ENCODE measurements at places on chromosomes 1 and 21.

DNA sequence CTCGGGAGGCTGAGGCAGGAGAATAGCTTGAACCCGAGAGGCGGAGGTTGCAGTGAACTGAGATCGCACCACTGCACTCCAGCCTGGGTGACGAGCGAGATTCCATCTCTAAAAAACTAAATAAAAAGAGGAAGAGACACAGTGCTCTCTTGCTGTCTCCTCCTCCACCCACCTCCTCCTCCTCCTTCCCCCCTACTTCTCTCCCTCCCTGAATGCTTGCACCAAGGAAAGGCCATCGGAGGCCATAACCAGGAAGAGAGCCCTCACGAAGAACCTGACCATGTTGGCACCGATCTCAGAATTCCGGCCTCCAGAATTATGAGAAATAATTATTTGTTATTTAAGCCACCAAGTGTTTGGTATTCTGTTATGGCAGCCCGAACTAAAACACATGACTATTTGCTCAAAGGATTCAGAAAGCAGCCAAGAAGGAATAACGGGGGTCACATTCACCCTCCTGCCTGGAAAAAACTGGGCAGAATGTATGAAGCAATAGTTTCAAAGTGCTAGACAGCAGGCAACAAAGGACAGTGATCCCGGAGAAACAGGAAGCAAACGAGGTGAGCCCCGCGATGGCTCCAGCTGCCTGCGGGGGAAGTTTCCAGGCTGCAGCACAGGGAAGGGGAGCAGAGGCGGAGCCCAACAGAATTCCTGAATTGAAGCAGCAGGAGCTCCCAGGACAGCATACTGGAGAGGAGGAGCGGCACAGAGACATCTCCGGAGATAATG lies 35.8 kb downstream of the LDLRAD1 start:
- no peak for DNase-seq

GRCh38 chr1:159079525-159079924 lies 3.0 kb upstream of the AIM2 start:
- DNase-seq: peak; percentile 22

GRCh38 chr1:221274373-221274772 lies 395.1 kb downstream of the HLX start:
- no peak for DNase-seq

GRCh38 chr1:205971082-205971481 lies 27.8 kb upstream of the SLC26A9 start:
- peak; percentile 0 for DNase-seq

- no peak for DNase-seq
Observed at GRCh38 chr1:40907899-40908298, 45.7 kb upstream of the CITED4 start.

DNA sequence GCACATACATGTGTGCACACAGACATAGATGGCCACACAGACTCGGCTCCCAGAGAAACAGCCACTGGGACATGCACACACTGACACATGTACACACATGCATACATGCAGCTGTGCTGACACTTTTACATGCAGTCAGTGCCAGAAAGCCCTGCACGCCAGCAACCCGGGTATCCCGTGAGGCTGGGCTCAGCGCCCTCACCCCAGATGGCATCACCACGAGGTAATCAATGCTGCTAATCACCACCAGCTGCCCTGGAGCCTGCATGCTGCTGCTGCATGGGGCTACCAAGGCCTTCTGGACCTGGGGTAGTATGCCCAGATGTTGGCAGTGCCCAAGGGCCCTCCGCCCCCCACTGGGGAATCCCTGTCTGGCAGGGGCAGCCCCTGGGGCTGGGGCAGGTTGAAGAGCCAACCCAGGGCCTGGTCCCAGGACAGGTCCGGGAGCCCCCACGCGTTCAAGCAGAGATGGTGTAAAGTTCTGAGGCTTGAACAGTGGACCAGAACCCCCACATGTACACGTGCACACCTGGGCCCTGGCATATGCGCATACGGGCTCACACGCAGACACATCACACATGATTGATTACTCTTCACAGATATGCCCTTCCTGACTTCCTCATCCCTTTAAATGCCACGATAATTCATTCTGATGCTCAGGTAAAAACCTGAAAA lies 2.7 kb upstream of the COL16A1 start:
- DNase-seq: no peak

DNA sequence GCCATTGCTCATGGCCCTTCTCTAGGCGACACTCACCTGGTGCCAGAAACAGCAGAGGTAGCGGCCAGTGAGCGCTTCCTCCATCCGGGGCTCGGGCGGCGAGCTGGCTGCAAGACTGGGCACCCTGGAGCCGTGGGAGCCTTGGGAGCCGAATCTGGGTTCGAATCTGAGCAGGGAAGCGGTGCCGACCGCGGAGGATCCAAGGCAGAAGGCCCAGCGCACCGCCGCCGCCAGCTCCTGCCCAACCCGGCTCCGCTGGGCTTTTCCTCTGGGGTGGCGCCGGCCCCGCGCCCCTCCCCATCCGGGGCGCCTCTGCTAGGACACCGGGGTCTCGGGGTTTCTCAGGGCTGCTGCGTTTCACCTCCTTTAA lies 1.7 kb upstream of the PRDM16 start:
- no peak for DNase-seq

GRCh38 chr1:218456444-218456843 lies 111.3 kb downstream of the TGFB2 start:
- DNase-seq: no peak

DNA sequence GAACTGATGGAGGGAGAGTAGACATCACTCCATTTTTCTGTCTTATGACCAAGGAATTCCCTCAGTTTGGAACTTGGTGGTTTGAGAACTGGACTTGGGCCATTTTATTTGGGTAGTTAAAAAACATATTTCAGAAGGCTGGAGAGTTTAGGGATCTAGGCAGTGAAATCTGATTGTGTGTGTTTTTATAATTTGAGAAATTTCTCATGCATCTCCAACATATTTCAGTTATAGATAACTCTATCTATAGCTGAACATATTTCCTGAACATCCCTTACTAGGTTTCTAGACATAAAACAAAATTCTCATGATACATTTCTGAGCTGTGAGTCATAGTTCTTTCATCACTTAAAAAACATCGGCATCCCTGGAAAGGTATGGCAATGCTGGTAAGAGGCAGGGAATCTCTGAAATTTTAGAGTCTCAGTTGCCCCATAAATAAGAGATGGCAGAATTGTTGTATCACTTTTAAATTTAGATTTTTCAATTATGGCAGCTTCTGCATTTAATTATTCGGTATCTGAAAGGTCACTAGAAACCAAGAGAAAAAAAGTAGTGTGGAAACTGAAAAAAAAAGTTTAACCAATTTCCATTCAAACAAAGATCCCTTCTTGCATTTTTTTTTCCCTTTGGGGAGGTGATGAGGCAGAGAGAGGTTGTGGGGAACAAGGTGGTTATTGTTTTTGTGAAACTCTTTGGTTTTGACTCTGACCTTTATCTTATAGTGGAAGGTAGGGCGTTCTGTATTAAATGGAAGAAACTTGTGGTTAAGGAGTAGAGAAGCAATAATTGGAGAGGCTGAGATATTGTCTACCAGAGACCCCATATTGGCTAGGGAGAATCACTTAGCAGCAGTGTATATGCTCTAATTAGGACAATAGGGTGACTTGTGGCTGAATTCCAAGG lies 102.9 kb downstream of the FASLG start:
- DNase-seq: no peak

- DNase-seq: no peak
Observed at GRCh38 chr1:39563669-39564068, 12.9 kb downstream of the PABPC4 start.

GRCh38 chr21:32190493-32191144 lies 88.2 kb downstream of the MIS18A start:
- DNase-seq: no peak

DNA sequence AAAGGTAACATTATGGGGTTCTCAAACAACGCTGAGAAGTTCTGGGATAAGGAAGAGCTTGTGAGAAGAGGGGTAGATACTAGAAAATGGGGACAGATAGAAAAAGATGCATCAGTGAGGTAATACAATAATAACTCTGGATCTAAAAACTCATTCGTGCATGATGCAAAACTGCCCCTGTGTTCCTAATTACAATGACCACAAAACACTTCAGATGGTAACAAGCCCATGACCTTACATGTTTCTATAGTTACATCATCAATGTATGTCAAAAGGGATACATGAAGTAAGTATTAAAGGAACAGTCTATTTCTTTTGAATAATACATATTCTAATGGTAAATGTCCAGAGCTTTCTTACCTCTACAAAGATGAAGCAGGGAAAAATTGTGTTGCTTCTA lies 110.6 kb upstream of the PLPPR5 start:
- DNase-seq: no peak

- no peak for DNase-seq
Observed at GRCh38 chr1:59104191-59104760, 192.6 kb upstream of the FGGY start.

- no peak for DNase-seq
Observed at GRCh38 chr1:228778961-228779360, 43.7 kb downstream of the RHOU start.

- no peak for DNase-seq
Observed at GRCh38 chr1:33043267-33044092, 6.8 kb upstream of the AK2 start.

DNA sequence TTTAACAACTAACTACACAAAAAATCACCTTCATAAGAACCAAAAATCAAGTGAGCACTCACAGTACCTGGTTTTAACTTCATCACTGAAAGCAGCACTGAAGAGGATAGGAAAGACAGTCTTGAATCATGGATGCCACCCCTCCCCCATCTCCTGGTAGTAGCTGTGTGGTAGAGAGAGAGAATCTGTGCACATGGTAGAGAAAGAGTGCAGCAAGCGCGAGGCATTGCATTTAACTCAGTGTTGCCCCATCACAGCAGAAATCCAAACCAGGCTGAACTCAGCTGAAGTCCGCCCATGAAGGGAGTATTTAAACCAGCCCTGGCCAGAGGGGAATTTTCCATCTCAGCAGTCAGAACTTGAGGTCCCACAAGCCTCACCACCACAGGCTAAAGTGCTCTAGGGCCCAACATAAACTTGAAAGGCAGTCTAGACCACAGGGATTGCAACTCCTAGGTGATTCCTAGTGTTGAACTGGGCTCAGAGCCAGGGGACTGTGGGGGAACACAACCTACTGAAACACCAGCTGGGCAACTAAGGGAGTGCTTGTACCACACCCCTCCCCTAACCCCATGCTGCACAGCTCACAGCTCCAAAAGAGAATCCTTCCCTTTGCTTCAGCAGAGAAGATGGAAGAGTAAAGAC lies 38.4 kb downstream of the VAV3 start:
- DNase-seq: peak; percentile 32

GRCh38 chr21:34054259-34054658 lies 19.1 kb upstream of the MRPS6 start:
- DNase-seq: no peak

- no peak for DNase-seq
Observed at GRCh38 chr1:215545096-215545495, 22.0 kb upstream of the KCTD3 start.

DNA sequence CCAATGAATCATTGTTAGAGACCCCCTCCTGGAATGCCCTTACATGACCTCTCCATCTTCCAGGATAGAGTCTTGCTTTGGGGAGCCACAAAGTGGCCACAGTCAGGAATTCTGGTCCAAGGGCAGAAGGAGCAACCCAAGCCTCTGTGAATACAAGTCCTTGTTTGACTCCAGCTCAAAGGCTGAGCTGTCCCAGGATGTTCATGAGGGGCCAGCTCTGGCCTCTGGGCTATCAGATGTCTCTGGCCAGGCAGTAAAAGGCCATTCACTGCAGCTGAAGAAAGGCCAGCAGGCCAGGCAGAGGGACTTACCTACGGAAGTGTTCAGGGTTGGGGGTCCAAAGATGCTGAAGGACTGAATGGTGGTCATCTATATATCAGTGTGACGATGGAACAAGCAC lies 98.3 kb upstream of the IPO9 start:
- no peak for DNase-seq

DNA sequence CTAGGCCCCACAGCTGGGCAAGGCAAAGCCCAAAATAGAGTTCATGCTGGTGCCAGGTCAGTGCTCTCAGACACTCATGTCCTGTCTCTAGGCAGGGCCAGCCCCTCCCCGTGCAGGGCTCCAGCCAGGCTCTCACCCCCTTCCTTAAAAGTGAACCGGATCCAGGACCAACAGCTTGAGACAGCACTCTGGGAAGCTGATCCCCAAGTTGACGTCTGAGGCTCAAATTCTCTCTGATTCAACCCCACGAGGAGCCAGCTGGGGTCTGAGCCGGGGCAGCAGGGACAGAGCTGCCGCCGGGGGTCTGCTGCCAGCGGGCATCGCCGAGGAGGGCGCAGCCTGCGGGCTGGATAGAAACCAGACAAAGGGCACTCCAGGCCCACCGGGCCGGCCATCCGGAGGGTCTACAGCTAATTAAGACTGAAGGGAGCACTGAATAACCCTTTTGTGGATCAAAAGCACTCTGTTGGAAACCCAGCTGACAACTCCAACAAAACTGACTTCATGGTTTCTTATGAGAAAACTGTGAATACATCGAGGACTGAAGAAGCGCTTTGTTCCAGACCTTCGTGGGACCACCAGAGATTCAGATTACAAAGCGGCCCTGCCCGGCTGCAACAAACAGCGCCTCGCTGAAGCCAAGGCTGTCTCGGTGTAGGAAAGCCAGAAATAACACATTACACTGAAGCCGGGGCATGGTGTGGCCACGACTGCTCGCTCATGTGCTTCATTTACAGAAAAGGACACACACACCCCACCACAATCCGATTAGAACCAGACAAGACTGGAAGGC lies 95.8 kb downstream of the PSMG1 start:
- DNase-seq: no peak

DNA sequence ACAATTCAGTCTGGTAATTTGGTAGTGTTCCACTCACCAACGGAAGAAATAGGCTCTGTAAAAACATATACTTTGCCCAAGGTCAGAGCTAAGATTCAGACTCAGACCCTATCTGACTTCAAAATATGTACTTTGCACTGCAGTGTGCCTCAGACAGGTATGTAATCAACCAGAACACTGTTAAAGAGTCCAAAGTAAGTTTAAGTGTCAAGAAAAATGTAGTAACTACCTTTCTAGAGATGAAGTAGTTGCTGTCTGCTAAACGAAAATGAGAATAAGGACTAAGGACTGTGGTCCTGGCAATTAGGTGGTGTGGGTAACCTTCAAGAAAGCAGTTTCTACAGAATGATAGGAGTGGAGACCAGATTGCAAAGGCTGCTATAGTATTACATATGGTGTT lies 61.1 kb downstream of the RPAP2 start:
- DNase-seq: no peak

GRCh38 chr1:21278208-21278859 lies 11.9 kb downstream of the ECE1 start:
- DNase-seq: no peak

DNA sequence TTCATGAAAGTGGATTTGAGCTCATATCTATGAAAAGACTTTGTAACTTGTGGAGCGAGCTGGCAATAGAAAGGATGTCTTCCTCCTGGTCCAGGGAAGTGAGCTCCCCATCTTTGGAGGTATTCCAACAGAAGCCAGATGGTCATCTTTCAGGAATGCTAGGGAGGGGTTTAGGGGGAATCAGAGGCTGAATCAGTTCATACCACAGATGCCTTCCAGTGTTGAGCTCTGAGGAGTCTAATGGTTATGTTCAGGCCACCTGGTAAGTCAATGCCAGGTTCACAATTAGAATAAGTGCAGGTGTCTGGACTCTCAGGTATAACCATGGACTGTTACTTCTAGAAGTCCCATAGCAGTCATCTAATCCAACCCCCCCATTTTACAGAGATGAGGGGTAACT lies 119.1 kb downstream of the ACTL8 start:
- no peak for DNase-seq
